Colonic mucosa (tissue), 4 donors: ENCODE measurements at places on chromosomes 5 and 9. TPM values are rescaled to one million over a fixed set of nuclear protein-coding genes. Genes with fewer than 3 reads are reported as not detected.

- no peak for DNase-seq
- no peaks in the 10 kb centered on the region for H3K36me3 ChIP-seq
- no peaks in the 10 kb centered on the region for H3K27me3 ChIP-seq
- no peak overlapping the region for H3K4me3 ChIP-seq
- H3K27ac ChIP-seq: no peak overlapping the region
These were observed 41.4 kb downstream of the CNOT6 start for GRCh38 chr5:180535573-180535972.

DNA sequence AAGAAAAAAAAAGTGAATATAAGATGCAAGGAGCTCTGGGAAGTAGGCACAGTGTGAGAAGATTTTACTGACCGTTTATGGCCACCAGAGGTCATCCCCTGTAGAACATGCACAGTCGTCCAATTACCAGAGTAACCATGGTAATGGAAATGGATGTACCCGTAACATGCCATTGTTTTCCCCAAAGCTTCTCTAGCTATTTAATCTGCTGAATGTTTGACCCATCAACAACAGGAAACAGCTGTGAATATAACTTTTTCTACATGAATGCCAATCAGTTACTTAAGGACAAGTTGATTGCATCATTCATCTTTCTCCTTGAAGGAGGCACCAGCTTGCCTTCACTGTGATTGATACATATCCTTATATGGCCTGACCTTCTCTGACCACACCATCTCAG lies 1967.0 kb upstream of the CDH9 start:
- no peaks in the 10 kb centered on the region for H3K36me3 ChIP-seq
- H3K27ac ChIP-seq: no peak overlapping the region
- H3K4me1 ChIP-seq: no peaks in the 10 kb centered on the region
- DNase-seq: no peak
- H3K4me3 ChIP-seq: no peak overlapping the region
- no peaks in the 10 kb centered on the region for H3K27me3 ChIP-seq

TLX3 gene
- total RNA-seq: not detected

RNF145 gene
- total RNA-seq: 92.3 TPM

GRCh38 chr5:149378241-149378820 lies 761 bp downstream of the IL17B start:
- no peaks in the 10 kb centered on the region for H3K27me3 ChIP-seq
- no peaks in the 10 kb centered on the region for H3K36me3 ChIP-seq
- H3K4me3 ChIP-seq: no peak overlapping the region
- peak overlapping the region; percentile 22 for H3K27ac ChIP-seq
- no peak for DNase-seq

GRCh38 chr9:120137186-120137840 lies 442.7 kb downstream of the CDK5RAP2 start:
- H3K4me3 ChIP-seq: no peak overlapping the region
- no peak overlapping the region for H3K27ac ChIP-seq
- no peaks in the 10 kb centered on the region for H3K27me3 ChIP-seq

GRCh38 chr5:176420086-176420485 lies 3.7 kb upstream of the CLTB start:
- H3K4me1 ChIP-seq: no peaks in the 10 kb centered on the region
- no peaks in the 10 kb centered on the region for H3K36me3 ChIP-seq
- H3K4me3 ChIP-seq: no peak overlapping the region

DNA sequence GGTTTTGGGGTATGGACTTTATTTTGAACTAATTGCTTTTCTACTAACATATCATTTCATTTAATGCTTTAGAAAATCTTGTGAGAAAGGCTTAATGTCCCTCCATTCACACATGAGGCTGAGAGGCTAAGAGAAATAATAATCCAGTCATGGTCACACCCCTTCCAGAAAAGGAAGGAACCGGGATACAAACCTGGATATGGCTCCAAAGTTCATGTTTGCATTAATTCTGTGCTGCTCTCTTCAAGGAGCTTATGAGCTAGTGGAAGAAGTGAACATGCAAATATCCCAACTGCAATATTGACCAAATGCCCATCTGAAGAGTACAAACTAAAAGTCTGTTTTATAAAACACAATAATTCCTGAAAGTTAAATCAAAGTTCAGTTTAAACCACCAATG lies 732.1 kb upstream of the RIOK2 start:
- no peaks in the 10 kb centered on the region for H3K4me1 ChIP-seq
- no peak overlapping the region for H3K4me3 ChIP-seq
- H3K27ac ChIP-seq: peak overlapping the region; percentile 59
- peak; percentile 51 for DNase-seq
- H3K36me3 ChIP-seq: no peaks in the 10 kb centered on the region

ZNF189 gene
- total RNA-seq: 9.3 TPM

GPR150 gene
- 0.27 TPM for total RNA-seq

DNA sequence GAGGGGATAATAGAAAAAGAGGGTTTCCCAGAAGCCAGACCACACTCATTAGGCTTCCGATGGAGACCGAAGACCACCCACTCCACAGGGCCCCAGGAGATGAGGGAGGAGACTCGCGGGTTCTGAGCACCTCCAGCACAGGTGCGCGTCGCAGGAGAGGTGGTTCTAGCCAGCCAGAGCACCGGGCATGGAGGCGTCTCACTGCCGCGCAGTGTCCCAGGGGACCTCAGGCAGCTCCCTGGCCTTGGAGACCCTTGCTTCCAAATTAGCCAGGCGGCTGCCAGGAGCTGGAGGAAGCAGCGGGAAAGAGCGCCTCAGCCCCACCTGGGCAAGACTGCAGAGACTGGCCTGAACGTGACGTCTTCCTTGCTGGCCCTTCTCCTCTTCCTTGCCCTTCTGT lies 115.4 kb upstream of the FBXL7 start:
- H3K4me1 ChIP-seq: no peaks in the 10 kb centered on the region
- no peaks in the 10 kb centered on the region for H3K27me3 ChIP-seq
- H3K27ac ChIP-seq: no peak overlapping the region

DNA sequence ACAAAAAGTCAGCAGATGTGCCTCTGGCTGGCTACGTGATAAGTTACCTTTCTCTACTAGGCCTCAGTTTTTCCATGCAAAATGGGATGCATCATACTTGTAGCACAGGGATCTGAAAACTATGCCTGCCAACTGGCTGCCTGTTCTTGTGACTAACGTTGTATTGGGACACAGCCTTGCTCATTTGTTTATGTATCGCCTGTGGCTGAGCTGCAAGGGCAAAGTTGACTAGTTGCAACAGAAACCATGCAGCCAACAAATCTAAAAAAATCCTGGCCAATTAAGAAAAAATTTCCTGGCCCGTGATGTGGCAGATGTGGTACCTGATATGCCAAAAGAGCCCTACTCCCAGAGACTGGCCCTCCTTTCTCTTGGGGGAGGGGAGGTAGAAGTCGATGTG lies 131.3 kb downstream of the SEC61B start:
- H3K27ac ChIP-seq: no peak overlapping the region
- no peak overlapping the region for H3K4me3 ChIP-seq
- H3K36me3 ChIP-seq: no peaks in the 10 kb centered on the region
- H3K27me3 ChIP-seq: no peaks in the 10 kb centered on the region

- H3K36me3 ChIP-seq: no peaks in the 10 kb centered on the region
- no peak overlapping the region for H3K27ac ChIP-seq
- H3K4me3 ChIP-seq: no peak overlapping the region
- H3K27me3 ChIP-seq: no peaks in the 10 kb centered on the region
- DNase-seq: peak; percentile 87
- H3K4me1 ChIP-seq: peaks cover 6% of the 10 kb centered on the region
These were observed 5.4 kb upstream of the HBEGF start for GRCh38 chr5:140351609-140352334.

DNA sequence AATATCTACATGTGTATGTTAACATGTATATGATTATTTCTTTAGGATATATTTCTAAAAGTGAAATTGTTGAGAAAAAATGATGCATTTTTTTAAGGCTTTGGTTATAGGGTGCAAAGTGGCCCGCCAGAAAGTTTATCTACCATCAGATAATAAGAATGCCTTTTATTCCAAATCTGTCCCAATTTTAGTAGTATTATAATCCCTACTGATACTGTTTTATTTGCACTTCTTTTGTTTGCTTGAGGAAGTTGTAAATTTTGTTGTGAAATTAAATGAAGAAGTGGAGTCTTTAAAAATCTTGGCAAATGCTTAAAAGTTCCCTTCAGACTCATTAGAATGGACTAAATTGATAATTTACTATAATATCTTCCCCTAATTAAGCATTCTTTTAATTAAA lies 73.0 kb downstream of the NIPBL start:
- H3K27me3 ChIP-seq: no peaks in the 10 kb centered on the region
- no peak for DNase-seq
- H3K36me3 ChIP-seq: no peaks in the 10 kb centered on the region

- no peak overlapping the region for H3K27ac ChIP-seq
- no peaks in the 10 kb centered on the region for H3K4me1 ChIP-seq
- no peak overlapping the region for H3K4me3 ChIP-seq
- H3K36me3 ChIP-seq: no peaks in the 10 kb centered on the region
These were observed 1434.7 kb upstream of the WWC1 start for GRCh38 chr5:166856791-166857190.

NKD2 gene
- total RNA-seq: 1.9 TPM

SPINK13 gene
- total RNA-seq: 0.40 TPM

DNA sequence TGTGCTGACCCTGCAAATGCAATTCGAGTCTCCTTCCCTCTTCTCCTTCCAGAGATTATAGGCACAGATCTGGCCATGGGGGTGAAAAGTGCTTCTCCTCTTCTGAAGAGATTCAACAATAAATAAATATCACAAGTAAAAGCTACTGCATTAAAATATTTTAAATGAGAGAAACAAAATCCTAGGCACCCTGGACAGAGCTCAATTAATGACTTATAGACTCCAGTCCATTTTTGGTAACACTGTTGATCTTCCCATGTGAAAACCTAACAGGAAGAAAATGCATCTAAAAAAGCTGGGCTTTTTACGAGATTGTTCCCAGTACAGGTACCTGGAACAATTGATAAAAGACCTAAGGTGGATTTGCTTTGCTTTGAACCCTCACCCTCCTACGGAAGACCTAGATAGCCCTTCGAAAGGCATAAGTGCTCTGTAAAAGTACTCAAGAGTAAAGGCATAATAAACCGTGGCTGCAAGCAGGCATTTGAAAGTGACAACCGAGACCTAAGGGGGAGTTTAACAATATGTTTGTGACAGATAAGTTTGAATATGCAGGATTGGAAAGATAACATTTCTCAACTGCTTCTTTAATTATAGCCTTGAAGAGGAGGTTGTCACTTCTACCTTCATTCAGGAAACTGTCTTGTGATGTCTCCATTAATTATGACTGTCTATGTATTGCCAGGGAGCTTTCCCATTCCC lies 29.4 kb upstream of the MED10 start:
- no peak for DNase-seq
- no peaks in the 10 kb centered on the region for H3K36me3 ChIP-seq
- no peak overlapping the region for H3K4me3 ChIP-seq
- H3K4me1 ChIP-seq: no peaks in the 10 kb centered on the region

DNA sequence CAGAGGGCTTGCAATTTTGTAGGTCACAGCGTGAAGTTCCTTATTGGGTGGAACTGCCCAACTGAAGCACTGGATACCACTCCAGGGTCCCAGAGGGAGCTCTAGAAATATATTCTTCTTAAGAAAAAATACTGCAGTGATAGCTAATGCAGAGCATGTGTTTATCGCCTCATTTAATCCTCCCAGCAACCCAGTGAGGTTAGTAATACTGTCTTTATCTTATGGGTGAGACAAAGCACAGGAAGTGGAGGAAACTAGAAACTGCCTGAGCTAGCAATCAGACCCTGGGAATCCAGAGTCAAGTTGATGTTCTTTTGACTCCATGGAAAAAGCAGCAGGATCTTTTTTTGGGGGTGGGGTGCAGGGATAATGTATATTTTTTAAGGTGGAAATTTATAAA lies 153.3 kb downstream of the PJA2 start:
- no peak overlapping the region for H3K4me3 ChIP-seq
- no peaks in the 10 kb centered on the region for H3K36me3 ChIP-seq
- no peak overlapping the region for H3K27ac ChIP-seq
- no peaks in the 10 kb centered on the region for H3K4me1 ChIP-seq
- no peak for DNase-seq
- no peaks in the 10 kb centered on the region for H3K27me3 ChIP-seq

GRCh38 chr9:7676609-7677156 lies 122.9 kb downstream of the DMAC1 start:
- DNase-seq: no peak
- H3K4me1 ChIP-seq: no peaks in the 10 kb centered on the region
- H3K4me3 ChIP-seq: no peak overlapping the region
- H3K27ac ChIP-seq: no peak overlapping the region

MYO10 gene
- total RNA-seq: 57.9 TPM

FBP1 gene
- total RNA-seq: 51.4 TPM

DNA sequence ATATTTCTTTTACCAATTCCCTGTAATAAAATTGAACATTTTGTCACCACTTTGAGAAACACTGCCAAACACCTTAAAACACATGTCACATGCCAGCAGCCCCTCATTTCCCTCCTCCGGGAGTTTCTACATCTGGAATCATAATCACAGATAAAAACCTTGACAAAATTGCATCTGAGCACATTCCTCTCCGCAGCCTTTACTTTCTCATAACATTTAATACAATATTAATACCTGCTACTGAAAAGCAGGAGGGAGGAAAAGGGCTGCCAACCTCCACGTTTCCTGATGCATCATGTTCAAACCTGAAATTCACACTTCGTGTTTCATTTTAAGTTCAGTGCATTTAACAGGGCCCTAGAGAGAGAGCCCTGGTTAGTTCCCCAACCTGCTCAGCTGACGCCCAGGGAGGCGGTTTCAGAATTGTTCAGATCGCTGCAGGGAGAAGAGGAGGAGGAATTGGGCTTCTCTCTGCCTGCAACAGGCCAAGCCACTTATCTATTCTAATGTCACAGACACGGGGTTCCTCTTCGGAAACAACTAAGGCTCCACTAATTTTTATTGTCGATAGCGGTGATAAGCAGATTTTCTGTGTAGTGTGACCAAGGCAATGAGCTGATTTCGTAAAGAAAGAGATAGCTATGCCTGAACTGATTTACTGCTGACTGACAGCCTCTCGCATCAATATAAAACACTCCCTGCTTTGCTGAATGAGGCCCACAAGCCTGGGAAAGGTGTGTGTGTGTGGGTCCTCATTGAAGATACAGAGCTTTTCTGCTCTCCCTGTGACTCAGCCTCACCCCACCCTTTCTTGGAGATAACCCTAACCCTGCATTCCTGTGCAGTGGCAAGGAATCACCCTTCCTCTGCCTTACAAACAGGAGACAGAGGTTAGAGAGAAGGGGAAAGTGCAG lies 4.9 kb upstream of the LHX2 start:
- no peak overlapping the region for H3K27ac ChIP-seq
- H3K4me3 ChIP-seq: no peak overlapping the region
- peaks cover 98% of the 10 kb centered on the region for H3K27me3 ChIP-seq
- H3K4me1 ChIP-seq: peaks cover 5% of the 10 kb centered on the region

DNA sequence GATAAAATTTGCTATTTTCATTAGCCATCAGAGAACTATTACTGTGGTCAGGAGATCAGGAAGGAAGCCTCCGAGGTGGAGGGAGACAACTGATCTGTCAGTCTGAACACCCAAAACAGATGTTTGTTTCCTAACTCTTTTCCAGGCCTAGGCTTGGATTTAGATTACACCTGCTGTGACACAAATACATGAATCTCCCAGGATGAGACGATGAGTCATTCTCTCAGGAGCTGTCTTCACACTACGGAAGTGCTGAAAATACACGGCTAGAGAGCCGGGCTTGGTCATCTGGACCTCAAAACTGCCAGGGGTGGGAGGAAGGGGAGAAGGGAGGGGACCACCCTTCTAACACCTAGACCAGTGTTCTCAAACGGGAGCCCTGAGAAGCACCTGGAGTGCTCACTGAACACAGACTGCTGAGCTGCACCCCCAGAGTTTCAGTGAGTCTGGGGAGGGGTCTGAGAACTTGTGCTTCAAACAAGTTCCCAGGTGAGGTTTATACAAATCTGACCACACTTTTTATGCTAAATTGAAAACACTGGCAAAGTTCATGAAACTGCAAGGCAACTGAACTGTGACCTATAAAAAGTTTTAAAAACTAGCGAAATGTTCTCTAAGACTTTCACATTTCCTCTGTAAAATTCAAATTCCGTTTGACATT lies 80.3 kb upstream of the EQTN start:
- H3K27me3 ChIP-seq: no peaks in the 10 kb centered on the region
- peaks cover 11% of the 10 kb centered on the region for H3K4me1 ChIP-seq
- DNase-seq: no peak
- H3K27ac ChIP-seq: no peak overlapping the region
- H3K36me3 ChIP-seq: no peaks in the 10 kb centered on the region
- H3K4me3 ChIP-seq: no peak overlapping the region
